ENCODE measurements at places on chromosomes 1 and 21.

DNA sequence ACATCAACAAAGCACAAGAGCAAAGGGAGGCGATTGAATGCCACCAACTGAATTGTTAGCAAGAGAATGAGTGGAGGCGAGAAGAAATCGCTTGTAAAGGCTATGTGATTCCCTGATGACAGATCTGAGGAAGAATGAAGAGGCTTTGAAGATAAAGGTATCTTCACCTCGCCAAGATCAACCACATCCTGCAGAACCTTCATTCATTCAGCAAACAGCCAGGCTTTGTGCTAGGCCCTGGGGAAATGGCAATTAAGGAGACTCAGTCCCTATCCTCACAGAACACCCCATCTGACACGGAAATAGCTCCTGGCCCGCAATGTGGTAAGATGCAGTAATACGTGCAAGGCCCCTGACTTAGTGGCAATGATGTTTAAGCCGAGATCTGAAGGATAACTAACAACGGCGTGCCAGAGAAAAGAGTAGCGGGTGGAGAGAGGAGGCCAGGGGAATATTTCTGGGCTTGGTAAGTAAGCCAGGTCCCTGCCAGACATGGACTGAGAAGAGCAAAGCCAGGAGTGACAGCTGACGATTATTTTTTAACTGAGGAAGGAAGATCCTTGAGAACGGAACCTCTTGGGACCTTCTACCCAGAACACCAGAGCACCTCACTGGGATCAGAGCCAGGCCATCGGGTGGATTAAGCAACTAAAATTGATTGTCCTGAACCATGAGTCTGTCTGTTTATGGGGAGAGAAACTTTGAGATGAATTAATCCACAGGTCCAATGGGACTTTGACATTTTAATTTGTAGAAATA, 4.6 kb upstream of the VSIG8 start:
- DNase-seq = no peak

- no peak for DNase-seq
Observed at GRCh38 chr1:67058761-67059160, 4.8 kb upstream of the SLC35D1 start.

DNA sequence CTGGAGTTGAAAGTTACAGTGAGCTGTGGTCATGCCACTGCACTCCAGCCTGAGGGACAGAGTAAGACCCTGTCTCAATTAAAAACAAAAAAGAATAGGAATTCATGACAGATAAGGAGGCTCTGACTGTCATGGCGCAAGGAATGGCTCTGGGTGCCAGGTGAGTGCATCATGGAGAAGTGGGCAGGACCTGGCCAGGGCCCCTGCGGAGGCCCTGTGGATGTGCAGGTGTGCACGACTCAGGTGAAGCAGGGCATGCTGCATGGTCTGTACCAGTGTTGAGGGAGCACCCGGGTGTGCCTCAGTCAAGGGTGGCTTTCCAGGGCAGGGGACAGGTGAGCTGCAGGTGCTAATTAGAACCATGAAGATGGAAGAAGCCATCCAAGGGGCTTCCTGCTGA, 14.0 kb downstream of the SLC1A7 start:
- no peak for DNase-seq

DNA sequence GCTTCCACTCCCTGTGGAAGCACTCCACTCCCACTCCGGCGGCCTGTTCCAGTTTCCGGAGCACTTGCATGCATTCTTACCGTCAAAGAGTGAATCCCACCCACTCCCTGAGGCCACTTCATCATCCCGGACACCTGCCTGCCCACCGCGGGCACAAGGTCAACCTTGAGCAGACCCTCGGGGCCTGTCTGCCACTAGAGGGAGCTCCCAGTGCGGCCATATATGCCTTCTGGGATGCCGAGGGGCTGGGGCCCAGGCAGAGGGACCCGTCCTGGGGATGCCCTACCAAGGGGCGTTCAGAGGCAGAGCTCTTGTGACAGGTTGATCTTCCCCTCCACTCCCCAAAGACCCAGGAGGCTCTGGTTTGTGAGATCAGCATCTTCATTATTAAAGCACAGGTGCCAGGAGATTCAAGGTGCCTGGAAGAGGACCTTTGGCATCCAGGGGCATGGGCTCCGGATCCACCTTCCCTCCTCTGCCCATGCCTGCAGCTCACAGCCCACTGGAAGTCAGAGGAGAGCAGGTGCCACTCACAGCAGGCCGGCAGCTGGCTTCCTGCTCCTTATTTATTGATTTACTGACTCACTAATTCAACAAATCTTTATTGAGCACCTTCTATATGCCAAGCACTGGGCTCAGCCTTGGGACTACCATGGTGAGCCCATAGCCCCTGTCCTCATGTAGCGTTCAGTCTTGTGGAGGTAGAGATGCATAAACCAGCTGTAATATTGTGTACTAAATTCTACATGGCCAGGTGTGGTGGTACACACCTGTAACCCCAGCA, 47.3 kb downstream of the UBIAD1 start:
- DNase-seq = peak; percentile 70

GRCh38 chr1:150256198-150256553, 1.4 kb upstream of the CA14 start:
- DNase-seq = no peak

DNA sequence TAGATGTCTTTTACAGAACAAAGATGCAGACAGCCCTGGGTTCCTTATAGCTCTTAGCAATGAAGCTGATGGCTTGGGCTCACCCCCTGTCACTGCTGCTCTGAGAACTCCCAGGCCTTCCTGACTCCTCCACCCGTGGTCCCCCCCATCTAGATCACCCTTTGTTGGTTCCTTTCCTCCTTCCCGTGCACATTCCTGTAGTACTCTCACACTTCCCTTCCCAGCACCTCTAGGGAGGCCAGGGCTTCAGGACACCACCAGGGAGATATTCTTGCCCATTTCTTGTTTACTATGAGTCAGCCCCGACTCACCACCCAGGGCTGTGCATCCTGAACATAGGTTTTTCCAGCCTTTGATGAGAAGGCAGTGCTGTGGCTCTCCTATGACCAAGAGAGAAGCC, 14.4 kb upstream of the NOS1AP start:
- DNase-seq = no peak

DNA sequence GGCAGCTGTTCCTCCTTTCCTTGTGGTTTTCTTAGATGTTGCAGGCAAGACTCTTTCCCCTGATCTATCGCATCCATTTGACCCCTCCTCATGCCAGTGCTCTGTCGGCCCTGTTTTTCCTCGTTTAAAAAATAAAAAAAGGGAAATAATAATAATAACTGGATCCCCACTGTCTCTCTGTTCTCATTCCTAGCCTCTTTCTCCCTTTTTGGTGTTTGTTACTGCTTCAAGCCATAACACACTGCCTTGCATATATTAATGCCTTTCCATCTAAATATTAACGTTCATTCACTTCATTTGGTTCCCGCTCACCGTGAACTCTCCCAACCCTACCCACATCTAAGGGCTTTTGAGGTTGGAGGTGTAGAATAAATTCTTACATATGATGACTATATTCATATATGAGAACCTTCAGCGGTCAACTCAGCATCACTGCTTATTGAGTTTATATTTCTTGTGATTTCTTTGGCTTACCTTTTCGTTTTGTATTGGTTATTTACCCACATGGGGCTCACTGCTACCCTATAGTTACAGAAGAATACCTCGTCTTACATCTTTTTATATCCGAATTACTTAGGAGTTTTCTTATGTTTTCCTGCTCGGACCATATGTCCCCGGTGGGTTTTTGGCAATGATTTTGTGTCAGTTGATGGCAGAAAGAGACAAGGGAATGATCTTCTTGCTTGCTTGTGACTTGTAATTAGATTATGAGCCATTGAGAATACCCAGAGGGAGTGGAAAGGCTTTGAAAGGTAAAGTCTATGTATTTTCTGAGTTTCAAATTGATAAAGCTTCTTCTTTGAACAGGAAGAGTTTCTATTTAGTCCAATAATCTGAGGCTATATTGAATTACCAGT, 805 bp downstream of the ATG4C start:
- peak; percentile 44 for DNase-seq

Measured in activated CD8-positive, alpha-beta T cell treated with anti-CD3 and anti-CD28 coated beads for 36 hours (primary cell).